IPS-NIHi11 (cell line): ENCODE measurements at places on chromosomes 11 and 22.
A peak's percentile ranks its signal among the peaks of the same experiment; 100 is the strongest.

DNA sequence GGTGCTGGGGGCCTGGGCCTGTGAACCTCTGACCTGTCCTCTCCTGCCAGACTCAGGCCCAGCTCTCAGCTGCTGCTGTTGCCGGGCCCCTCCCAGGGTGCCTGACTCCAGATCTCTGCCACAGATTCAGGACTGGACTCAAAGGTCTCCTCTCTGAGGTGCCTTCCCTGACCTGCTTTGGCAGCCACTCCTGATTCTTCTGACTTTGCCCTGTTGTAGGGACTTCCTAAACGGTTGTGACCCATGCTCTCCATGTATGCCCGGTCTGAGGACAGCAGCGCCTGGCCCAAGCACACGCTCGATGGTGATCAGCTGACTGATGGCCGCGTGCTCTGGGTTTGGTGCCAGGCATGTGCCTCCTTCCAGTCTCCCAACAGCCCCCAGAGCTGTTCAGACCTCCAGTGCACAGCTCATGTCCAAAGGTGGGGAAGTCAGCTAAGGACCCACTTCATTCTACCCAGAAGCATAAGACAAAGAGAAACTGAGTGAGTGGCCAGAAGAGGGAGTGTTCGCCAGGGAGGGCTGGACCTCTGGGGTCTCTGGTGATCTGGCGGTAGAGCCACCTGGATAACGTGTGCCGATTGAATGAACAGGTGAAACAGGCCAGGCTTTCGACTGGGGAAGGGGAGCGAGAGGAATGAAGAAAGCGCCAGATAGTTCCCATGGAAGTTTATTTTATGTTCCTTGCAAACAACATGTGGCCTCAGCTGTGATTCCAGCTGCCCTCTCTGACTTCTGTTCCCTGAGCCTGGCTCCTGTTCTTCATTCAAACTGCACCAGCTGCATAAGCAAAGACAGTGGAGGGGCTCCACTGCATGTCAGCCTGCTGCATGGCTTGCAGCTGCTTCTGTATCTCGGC is 8.1 kb upstream of the TOP3B start:
- DNase-seq: peak; percentile 35

GRCh38 chr11:96017856-96018255 is 93.9 kb upstream of the MTMR2 start:
- DNase-seq: no peak

GRCh38 chr11:117130879-117131278 is 13.2 kb upstream of the PAFAH1B2 start:
- DNase-seq: no peak

DNA sequence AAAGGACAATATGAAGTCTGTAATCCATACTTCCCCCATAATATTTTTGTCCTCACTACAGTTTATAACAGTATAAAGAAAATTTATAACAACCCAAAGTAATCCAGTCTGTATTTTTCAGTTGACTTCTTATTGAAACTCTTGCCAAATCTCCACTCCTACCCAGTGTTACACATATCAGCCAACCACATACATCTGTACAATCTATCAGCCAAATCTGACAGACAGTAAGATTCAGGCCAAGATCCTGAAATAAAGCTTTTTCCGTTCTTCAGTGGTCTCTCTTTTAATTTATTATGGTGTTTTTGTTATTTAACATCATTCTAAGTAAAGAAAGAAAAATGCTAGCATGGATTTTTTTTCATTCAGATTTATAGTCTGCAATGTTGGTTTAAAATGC is 2370.9 kb upstream of the RAG2 start:
- DNase-seq: no peak

GRCh38 chr22:17479135-17479534 is 84.2 kb upstream of the SLC25A18 start:
- no peak for DNase-seq

- peak; percentile 87 for DNase-seq
Observed at GRCh38 chr11:2089536-2090165, 49.5 kb downstream of the IGF2 start.

DNA sequence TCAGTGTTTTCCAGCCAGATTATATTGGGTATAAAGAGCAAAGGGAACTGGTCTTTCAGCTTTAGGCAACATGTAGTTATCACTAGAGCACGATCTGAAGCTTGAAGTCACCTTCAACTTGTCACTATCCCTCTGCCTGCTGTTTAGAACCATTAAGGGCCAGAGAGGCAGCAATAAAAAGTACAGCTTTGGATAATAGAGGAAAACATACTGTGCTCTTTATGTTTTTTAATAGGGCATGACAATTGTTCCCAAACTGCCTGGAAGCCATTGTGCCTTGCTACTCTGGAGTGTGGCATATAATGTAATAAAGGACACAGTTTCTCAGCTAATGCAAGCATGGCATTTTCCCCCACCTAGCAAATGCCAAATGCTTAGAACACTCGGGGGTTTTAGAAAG is 1912.0 kb upstream of the RAG2 start:
- DNase-seq: no peak

DNA sequence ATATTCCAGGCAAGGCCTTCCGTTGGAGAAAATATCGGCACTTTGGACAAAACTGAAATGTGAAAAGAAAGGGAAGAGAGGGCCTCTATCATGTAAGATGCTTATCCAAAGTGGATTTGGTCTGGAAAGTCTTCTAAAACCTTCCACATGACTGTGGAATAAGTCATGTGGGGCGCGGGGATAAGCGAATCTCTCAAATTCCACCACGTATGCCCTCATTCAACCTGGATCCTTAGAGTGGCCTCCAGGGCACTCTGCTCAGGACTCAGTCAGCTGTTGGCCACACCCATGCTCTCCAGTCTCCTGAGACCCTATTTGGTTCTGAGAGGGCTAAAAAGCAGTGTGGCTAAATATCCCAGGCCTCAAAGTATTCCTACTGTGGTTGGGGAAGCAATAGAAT is 2.0 kb upstream of the TIMP3 start:
- DNase-seq: no peak

- no peak for DNase-seq
Observed at GRCh38 chr11:2797121-2797711, 88.4 kb downstream of the CDKN1C start.

- peak; percentile 64 for DNase-seq
Observed at GRCh38 chr11:46112961-46113607, 8.2 kb downstream of the PHF21A start.
